ENCODE measurements at places on chromosomes 11 and 22.

GRCh38 chr11:30128269-30128932 lies 102.4 kb upstream of the FSHB start:
- no peak for DNase-seq

DNA sequence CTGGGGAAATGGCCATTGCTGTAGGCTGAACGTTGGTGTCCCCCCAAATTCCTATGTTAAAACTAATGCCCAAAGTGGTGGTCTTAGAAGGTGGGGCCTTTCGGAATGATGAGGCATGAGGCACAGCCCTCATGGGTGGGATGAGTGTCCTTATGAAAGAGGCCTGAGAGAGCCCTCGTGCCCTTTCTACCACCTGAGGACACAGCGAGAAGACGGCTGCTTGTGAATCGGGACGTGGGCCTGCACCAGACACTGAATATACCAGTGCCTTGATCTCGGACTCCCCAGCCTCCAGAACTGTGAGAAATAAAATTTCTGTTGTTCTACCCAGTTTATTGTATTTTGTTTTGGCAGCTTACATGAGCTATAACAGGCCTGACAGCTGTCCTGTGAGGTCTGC lies 162.9 kb upstream of the B3GAT1 start:
- no peak for DNase-seq

- DNase-seq = no peak
Observed at GRCh38 chr11:1258401-1259075, 35.7 kb downstream of the MUC5B start.

DNA sequence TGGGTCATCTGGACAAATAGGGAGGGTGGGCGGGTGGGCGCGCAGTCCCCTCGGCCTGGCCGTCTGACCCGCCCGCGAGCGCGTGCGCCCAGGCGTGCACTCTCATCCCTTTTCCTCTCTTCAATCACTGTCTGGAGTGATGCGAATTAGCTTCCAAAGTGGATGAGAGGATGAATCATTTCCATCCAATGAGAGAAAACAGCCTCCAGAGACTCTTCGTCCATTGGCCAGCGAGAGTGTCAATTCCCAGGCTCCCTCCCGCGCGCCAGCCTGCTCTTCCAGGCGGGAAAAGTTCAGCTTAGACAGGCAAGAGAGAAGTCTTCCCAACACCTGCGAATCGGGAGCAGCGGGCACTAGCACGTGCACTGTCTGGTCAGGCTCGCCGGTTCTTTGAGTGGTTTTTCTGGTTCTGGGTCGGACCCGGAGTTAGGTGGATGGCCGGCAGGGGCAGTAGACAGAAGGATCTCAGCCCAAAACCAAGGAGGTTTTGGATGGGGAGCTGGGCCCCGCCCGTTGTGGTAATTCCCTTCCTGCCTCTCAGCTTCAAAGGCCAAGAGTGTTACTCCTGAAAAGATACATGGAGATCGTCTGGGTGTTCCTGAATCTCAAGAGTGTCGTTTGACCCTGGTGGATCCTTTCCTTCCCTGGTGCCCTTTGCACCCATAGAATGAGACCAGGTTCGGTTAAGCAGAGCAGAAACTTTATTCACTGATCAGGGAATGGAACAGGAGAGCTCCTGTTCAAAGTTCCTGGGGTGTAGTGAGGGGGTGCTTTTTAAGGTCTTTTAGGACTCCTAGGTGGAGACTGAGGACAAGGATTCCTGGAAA lies 33.4 kb upstream of the GLYATL1 start:
- peak; percentile 73 for DNase-seq

- DNase-seq = no peak
Observed at GRCh38 chr11:17596711-17597110, 49.7 kb downstream of the OTOG start.

- DNase-seq = no peak
Observed at GRCh38 chr11:125117429-125117828, 6.0 kb upstream of the TMEM218 start.

GRCh38 chr11:17005646-17006045 lies 8.6 kb downstream of the PLEKHA7 start:
- no peak for DNase-seq

GRCh38 chr11:117830674-117831351 lies 6.3 kb upstream of the FXYD2 start:
- DNase-seq = no peak

DNA sequence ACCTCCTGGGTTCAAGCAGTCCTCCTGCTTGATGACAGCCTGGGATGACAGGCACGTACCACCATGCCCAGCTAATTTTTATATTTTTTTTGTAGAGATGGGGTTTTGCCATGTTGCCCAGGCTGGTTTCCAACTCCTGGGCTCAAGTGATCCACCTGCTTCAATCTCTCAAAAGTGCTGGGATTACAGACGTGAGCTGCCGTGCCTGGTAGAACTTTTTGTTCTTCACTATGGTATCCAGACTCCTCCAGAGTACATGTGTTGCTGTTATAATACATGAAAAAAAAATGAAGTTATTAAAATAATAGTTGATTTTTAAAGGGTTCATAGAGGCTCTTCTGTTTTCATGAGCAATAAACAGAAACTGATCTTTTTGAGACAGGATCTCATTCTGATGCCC lies 29.6 kb downstream of the ZNF143 start:
- DNase-seq = no peak

- no peak for DNase-seq
Observed at GRCh38 chr11:134503100-134503499, 91.1 kb upstream of the B3GAT1 start.

GRCh38 chr11:61481806-61482205 lies 26.7 kb upstream of the LRRC10B start:
- DNase-seq = no peak

DNA sequence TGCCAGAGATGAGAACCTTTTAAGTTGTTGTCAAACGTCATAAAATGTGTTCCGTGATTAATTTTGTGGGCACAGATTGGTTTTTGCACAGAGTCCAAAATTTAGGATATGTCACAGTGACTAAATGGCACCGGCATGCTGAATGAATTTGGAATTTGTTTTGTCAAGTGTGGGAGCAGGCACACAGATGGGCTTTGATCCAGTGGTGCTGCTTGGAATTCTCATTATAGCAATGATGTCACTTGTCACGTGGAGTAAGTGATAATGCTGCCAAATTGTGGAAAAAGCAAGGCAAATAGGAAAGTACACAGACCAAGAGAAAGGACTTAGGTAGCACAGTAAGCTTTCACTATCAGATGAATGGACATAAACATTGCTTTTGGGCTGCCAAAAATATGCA lies 8.0 kb upstream of the LIN7C start:
- no peak for DNase-seq

DNA sequence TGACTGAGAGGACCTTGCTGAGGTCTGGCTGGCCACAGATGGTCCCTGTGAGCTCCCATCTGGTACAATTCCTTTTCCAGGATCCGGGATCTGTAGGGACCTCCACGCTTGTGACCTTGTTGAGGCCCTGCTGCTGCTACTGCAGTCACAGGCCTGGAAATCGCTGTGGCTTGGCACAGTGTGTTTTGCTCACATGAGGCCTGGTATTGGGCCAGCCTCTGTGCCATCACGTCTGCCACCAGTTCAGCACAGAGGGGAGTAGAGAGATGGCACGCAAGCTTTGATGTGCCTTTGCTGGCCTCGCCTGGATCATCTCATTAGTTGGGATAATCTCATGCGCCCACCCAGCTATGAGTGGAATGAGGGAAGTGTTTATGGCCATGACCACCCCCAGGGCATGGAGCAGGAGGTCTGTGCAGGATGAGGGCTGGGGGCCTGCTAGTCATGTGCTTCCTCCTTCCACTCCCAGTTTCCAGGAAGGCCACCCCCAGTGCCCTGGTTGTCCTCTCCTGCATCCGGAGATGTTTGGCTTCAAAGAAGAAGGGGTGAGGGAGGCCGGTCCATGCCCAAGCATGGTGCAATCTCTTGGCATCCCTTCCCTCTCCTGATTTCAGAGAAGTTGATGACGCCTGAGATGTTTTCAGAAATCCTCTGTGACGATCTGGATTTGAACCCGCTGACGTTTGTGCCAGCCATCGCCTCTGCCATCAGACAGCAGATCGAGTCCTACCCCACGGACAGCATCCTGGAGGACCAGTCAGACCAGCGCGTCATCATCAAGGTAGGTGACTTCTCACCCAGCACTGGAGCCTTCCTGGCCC lies 22.4 kb downstream of the DERL3 start:
- DNase-seq = no peak

GRCh38 chr11:122044086-122044485 lies 71.9 kb downstream of the BLID start:
- no peak for DNase-seq

- no peak for DNase-seq
Observed at GRCh38 chr11:126808296-126808695, 192.3 kb downstream of the KIRREL3 start.

- peak; percentile 94 for DNase-seq
Observed at GRCh38 chr22:45009606-45010531, at the start of gene PHF21B. Gene PHF21B, minus strand, starts transcription at chr22:45010005. Its CDS starts 456 bp downstream, at chr22:45009549.

- DNase-seq = no peak
Observed at GRCh38 chr11:74157169-74157568, 13.6 kb downstream of the C2CD3 start.

GRCh38 chr11:79369055-79369454 lies 71.8 kb downstream of the TENM4 start:
- no peak for DNase-seq

All from BE2C (cell line).